ENCODE measurements at places on chromosomes 12 and 14.

GRCh38 chr12:116538076-116538591 lies 21.0 kb upstream of the MAP1LC3B2 start:
- no peak for DNase-seq

DNA sequence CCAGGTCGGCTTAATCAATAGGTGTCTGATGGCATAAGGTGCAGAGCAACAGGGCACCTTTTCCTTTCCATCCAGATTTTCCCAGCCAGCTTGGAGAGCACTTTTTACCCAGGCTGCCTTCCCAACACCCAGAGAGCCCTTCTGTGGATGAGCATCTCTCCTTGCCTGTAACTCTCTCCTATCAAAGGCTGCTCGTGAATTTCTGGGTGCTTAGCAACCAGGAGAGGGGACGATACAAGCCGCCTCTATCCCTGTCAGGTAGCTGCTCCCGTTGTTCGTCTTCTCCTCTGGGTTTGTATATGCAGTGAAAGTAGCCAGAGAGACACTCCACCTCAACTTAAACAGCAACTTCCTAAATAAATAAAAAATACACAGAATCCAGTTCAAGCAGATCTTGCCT lies 124.2 kb downstream of the CACNA1C start:
- DNase-seq: no peak

- no peak for DNase-seq
These were observed 4.4 kb downstream of the CCNB1IP1 start for GRCh38 chr14:20328705-20329104.

DNA sequence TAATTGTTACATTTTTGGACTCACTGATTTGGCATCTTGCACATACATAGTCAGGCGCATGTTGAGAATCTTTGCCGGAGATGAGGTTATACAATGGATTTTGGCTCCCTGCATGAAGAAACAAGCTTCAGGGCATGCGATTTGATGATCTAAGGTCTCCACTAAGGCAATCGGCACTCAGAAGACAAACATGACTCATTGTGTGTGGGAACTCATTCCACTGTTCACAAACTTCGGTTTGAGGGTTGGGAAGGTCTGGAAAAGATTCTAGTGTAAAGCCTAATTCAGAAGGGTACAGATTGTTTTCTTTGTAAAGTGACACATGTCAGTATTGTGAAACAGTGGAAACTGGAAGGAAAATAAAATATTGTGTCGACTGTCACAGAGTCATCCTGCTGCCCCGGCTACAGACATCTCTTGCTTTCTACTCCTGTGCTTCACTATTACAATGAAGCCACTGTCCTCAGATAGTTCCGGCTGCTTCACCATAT lies 192.6 kb upstream of the HMGA2 start:
- DNase-seq: no peak

GRCh38 chr12:93059925-93060665 lies 131.0 kb upstream of the EEA1 start:
- DNase-seq: no peak

- DNase-seq: no peak
These were observed 90.8 kb downstream of the LIN7A start for GRCh38 chr12:80846952-80847351.

DNA sequence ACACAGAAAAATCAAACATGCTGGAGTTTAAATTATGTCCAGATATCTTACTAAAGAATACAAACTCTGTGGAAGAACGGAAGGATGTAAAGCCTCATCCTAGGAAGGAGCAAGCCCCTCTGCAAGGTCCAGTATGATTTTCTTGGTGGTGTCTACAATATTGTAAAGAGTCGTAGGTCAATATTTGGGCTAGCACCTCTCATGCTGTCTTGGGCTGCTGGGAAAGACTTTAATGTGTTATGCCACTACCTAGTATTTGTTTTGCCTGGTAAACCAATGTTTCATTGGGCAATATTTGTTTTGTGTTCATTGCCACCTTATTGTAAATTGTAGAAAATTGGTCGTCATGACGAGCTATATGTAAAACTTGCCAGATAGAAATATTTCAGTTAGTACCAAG lies 26.6 kb downstream of the RESF1 start:
- no peak for DNase-seq

GRCh38 chr14:96422992-96423391 lies 31.1 kb downstream of the AK7 start:
- no peak for DNase-seq

DNA sequence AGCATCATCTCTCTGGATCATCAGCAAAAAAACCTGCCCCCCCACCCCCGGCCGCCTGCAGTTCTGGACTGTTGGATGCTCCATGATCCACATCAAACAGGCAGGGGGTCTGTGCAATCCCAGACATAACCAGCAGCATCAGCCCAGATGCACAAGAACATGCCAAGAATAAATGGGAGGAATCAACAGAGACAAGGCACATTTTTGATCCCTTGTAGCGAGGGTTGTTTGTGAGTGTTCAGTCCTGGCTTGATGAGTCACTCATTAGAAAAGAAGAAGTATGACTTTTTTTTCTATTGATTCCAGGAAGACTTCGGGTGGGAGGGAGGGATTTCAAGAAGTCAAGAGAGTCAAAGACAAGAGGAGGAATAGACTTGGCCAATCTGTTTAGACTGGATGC lies 244.2 kb downstream of the KSR2 start:
- DNase-seq: no peak

- DNase-seq: no peak
These were observed 154.3 kb downstream of the CEP83 start for GRCh38 chr12:94305130-94305957.

GRCh38 chr12:85603556-85603955 lies 232.7 kb downstream of the RASSF9 start:
- DNase-seq: no peak

DNA sequence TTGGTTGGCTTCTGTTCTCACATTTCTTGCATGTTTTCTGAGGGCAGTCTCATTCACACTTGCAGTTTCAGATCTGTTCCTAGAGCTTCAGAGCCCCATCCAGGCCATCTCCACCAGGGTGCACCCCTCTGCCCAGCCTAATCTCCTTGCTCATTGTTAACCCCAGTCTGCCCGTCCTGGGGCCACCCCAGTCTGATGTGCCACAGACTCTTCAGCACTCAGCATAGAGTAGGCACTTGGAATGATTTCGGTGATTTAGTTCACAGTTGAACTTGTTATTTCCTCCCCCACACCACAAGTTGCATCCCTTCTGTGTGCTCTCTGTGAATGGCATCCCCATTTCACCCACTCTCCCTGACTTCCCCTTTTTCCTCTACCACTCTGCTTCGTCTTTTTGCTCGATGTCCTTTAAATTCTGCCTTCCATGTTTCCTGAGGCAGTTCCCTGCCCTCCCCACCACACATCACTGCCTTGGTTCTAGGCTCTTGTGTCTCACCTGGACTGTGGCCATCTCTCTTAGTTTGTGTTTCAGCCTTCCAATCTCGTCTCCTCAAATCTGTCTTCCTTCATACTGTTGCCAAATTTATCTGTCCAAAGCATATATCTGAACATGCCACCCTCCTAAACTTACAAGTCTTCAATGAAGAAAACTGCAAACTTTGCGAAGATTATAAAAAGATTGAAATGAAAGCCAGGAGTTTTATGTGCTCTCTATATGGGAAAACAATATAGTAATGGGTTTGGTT lies 41.5 kb downstream of the ANO6 start:
- no peak for DNase-seq

- DNase-seq: no peak
These were observed 93.2 kb upstream of the PARP11 start for GRCh38 chr12:3966376-3966775.

DNA sequence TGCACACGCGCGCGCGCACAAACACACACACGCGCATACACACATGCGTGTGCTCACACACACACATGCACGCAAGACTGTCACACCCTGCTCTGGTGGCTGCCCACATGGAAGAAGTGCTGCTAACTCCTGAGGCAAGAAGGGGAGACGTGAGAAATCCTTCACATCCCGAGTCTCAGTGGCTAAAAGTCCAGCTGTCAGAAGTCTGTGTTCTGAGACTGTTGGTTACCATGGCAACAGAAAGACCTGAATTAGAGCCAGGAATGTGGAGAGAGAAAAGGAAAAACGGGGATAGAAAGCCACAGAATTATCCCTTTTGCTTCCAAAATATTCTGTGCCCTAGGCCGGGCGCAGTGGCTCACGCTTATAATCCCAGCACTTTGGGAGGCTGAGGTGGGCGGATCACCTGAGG lies 71.2 kb downstream of the PPFIBP1 start:
- DNase-seq: no peak

GRCh38 chr12:123270214-123271000 lies 1.2 kb downstream of the CDK2AP1 start:
- no peak for DNase-seq

GRCh38 chr14:93688820-93689219 lies 99.5 kb downstream of the PRIMA1 start:
- no peak for DNase-seq

GRCh38 chr12:76878099-76878898 lies 520 bp downstream of the CSRP2 start:
- DNase-seq: no peak

DNA sequence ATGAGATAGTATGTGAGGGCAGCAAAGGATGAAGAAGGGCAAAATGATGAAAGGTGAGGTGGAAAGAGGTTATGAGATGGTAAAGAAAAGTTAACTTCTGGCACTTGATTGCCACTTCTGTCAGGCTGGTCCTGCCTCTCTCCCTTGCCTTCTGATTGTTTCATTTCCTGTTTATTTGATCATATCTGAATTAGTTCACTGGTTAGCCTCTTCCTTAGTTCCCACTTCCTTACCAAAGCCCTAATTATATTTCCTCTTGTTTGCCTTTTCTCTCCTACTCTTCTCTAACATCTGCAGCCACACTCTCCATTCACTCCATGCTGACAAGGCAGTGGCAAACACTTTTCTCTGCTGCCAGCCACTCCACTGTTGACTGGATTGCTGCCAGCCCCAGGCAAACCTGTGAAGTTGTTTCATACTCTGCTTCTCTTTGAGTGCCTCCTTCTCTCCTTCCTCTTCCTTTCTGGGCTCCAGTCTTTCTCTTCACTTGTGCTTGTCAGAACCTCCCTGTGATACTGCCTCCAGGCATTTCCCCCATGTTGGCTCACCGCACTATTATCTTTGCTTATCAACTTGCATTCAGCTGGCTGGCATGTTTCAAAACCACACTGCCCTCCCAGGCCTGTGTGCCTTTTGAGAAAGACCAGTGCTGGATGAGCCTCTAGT lies 8.1 kb downstream of the PNP start:
- DNase-seq: no peak

DNA sequence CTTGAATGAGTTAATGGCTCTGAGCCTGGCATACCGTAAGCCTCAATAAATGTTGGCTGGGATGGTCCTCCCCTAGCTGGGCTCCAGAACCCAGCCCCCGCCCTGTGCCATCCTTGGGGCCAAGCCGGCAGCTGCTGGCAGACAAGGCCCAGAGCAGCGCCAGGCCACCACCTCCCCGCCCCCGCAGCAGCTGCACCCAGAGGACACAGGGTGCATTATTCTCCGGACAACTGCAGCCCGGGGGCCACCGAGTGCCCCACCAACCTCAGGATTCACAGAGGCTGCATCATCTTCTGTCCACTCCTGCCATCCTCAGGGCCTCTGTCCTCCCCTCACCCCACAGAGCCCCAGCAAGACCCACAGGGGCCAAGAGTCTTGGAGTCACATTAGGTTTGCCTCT lies 92.7 kb downstream of the NCOR2 start:
- DNase-seq: no peak

GRCh38 chr12:87870493-87871460 lies 158.4 kb downstream of the C12orf50 start:
- no peak for DNase-seq

DNA sequence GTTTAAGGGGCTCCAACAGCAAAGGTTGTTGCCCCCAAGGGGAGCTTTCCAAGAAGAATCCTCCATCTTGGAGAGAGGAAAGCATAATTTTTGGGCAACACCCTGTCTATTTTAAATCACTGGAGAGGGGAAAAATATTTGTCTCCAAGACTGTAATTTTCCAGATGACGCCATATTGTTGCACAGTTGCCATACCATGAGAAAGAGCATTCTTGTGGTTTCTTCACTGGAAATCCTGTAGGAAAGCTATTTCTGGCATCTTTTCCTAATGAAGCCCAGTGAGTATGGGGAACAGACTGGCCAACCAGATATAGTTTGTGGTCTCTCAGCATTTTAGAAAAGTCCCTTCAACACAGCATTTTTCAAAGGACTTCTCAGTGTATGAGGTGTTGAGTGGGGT lies 88.1 kb upstream of the MANSC4 start:
- DNase-seq: no peak

DNA sequence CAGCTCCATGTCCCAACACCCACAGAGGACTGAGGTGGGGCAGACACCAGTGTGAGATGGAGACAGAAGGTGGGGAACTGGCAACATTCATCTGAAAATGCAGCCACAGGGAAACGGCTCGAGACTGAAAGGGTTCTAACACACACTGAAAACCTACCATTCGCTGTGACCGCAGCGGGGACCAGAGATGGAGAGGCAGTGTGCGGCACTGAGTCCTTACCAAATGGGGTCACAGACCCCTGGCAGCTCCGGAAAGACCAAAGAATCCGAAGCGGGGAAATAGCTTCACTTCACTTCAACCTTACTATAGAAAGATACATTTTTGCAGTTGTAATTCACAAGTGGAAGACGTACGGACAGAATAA lies 9.6 kb downstream of the BAG5 start:
- DNase-seq: no peak

GRCh38 chr14:24089890-24090289 lies 4.2 kb upstream of the PCK2 start:
- no peak for DNase-seq

DNA sequence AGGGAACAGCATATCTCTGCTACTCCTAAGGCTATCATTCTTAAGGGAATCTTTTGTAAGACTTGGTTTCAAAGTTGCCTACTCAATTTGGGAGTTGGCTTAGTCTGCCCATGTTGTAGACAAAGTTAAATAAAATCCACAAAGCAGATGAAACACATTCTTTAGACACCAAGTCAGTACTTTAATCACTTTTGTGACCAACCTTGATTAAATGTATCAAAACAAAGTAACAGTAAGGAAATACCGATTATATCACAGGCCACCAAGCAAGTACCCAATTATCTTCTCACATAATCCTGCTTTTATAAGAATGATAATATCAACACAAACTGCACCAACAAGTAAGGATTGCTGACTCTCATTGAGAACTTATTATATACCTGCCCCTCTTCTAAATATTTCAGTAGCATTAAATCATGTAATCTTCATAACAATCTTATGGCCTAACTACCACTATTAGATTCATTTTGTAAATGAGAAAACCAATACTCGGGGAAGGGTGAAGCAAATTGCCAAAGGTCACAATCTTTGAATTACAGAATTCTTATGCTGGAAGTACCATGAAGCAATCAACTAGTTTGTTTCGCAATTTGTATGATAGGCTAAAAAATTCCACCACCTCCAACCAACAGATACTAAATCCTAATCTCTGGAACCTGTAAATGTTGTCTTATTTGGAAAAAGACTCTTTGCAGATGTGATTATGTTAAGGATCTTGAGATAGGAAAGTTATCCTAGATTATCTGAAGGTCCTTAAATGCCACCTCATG lies 12.6 kb upstream of the DIO2 start:
- DNase-seq: no peak

GRCh38 chr12:89433634-89434033 lies 81.3 kb upstream of the DUSP6 start:
- no peak for DNase-seq

DNA sequence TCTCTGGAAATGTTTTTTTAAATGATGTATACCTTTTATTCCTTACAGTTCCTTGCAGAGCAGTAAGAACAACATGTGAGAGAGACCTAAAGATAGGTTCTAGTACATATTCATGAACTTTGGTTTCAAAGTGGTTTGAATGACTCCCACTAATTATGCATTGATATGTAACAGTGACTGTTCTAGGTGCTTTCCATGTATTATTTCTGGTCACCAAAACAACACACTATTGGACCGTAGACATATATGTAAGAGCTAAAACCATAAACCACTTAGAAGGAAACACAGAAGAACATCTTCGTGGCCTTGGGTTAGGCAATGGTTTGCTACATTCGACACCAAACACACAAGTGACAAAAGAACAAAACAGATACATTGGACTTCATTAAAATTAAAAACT lies 37.9 kb downstream of the SOX5 start:
- no peak for DNase-seq
